ENCODE measurements at places on chromosomes 12 and 14.
A peak's percentile ranks its signal among the peaks of the same experiment; 100 is the strongest.

GRCh38 chr12:31899109-31899508 is 60.1 kb upstream of the RESF1 start:
- no peak for DNase-seq

DNA sequence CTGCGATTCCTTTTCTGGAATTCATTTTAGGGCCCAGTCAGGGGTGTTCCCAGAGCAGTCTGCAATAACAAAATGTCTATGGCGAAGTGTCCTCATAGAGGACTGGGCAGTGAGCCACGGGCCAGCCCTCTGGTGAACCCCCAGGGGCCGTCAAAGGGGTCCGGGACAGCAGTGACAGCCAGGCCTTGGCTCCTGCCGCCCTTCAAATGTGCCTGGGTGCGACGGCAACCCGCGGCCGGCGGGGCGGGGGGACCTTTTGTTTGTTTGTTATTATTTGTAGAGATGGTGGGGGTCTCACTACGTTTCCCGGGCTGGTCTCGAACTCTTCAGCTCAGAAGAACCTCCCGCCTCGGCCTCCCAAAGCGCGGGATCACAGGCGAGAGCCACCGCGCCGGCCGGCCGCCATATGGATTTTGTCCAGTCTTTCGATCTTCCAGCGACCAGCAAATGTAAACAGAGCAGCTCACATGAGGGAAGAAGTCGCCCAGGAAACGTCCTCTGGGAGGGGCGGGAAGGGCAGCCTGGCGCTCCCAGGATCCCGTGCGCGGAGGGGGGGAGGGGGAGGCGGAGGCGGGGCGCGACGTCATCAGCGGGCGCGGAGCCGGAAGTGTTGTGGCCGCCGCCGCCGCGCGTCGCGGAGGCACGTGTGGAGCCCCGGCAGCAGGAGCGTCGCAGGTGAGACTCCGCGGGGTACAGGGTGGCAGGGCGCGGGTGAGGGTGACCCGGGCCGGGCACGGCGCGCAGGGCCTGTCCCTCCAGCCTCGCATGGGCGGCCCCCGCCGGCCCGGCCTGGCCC is at the start of gene TRMT61A:
Gene TRMT61A (plus strand): TSS at position 610 of the 796 bp plus-strand sequence. CDS start 783 bp downstream, outside the sequence.
- peak; percentile 67 for DNase-seq

- no peak for DNase-seq
These were observed 130.1 kb upstream of the HIF1A start for GRCh38 chr14:61565181-61565580.

GRCh38 chr12:45969084-45969483 is 21.3 kb downstream of the SCAF11 start:
- no peak for DNase-seq

- DNase-seq, result peak; percentile 25
These were observed 4.2 kb downstream of the PLEKHG3 start for GRCh38 chr14:64708148-64709004.

DNA sequence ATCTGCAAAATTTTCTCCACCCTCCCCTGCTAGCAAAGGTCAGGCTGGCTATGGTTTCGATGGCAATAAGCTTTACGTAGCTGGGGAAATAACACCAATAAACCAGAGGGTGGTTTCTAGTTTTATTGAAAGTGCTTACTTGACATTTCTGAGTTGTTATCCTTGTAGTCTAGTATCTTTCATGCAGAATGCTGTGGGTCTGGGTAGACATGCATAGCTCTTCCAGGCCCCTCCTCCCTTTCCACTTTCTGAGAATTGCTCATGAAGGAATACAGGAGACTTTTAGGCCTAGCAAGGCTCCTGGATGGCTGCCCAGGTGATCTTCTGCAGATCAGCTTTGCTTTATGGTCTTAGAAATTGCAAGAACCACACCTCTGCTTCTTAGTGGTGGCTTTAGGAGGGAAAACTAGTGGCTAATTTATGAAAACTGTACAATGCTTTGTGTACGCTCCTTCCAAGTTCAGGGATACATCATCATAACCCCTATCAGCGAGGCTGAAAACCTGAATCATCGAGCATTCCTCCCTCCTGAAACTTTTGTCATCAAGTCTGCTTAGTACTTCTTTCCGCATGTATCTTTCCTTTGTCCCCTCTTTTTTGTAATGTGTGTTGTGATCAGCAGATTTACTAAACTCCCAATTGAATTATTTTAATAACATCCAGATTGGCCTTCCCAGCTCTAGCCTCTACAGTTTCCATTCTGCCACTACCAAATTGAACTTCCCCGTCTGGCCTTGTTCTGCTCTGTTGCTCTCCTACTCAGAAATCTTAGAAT is 473.0 kb downstream of the RAD51B start:
- no peak for DNase-seq

All from effector memory CD8-positive, alpha-beta T cell (primary cell).